ENCODE measurements at places on chromosomes 16 and 17.

- no peak for DNase-seq
Measured at GRCh38 chr16:50396761-50397535, 28.2 kb upstream of the BRD7 start.

GRCh38 chr17:30990458-30990857, 19.6 kb downstream of the RNF135 start:
- DNase-seq = no peak

GRCh38 chr16:8739989-8740704, 57.3 kb downstream of the TMEM186 start:
- no peak for DNase-seq

DNA sequence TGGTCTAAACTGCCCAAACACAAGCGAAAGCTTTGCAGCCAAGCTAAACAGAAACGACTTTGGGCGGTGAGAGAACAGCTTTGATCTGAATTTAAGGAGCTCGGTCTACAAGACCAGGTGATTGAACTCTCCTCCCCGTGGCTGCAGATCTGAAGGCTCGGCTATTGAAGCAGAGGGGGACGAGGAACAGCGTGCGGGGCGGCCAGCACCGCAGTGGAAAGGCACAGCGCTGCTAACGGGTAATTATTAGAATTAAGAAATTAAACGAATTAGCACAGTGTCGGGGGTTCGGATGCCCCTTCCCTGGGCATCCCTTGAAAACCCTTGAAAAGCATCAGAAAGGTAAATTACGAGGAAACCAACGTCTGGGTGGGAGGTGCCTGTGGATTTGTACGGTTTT, 431 bp downstream of the TEKT3 start:
- DNase-seq = no peak

DNA sequence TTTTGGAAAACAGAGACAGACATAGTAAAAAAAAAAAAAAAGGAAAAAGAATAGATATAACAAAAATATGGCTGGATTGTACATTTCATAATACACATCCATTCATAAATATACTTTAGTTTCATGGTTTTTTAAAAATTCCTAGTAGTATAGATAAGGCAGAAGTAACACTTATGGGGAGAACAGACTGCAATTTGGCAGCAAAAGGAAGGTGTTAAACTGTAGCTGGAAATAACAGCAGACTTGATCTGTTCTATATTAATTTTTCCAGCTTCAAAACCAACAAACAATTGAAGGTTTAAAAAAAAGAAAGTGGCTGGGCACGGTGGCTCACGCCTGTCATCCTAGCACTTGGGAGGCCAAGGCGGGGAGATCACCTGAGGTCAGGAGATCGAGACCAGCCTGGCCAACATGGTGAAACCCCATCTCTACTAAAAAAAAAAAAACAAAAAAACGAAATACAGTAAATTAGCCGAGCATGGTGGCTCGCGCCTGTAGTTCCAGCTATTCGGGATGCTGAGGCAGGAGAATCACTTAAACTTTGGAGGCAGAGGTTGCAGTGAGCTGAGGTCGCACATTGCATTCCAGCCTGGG, 191.8 kb downstream of the SPECC1 start:
- DNase-seq = no peak

DNA sequence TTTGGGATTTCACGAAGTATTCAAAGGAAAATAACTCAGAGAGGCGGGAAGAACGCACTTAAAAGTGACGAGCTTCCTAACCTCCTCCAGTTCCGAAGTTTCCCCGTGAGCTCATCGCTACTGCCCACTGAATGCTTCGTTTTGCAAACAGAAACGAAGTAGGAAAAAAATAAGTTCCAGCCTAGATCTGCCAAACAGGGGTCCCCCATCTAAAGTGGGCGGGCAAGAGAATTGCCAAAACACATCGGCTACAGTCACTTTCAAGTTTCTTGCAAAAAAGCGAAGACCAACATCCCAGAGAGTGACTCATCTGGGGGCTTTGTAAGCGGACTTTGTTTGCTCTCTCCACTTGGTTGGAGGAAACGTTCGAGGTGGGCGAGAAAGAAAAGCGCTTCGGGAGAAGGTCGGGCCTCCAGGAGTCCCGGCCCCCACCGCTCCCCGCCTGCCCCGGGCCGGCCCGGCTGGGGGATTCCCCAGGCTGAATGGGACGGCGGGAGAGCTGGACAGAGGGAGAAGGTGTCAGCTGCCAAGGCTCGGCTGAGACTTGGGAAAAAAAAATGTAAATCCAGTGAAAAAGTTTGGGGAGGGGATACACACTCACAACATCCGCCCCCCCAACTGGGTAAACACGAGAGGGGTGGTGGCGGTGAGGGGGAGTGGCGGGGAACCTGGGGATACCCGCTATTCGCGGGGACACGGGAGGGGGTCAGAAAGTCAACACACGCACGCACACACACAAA, 1.0 kb downstream of the VEZF1 start:
- no peak for DNase-seq

GRCh38 chr16:8548166-8548565, 42.1 kb downstream of the TMEM114 start:
- no peak for DNase-seq

GRCh38 chr16:51154271-51155171, 3.5 kb upstream of the SALL1 start:
- no peak for DNase-seq

DNA sequence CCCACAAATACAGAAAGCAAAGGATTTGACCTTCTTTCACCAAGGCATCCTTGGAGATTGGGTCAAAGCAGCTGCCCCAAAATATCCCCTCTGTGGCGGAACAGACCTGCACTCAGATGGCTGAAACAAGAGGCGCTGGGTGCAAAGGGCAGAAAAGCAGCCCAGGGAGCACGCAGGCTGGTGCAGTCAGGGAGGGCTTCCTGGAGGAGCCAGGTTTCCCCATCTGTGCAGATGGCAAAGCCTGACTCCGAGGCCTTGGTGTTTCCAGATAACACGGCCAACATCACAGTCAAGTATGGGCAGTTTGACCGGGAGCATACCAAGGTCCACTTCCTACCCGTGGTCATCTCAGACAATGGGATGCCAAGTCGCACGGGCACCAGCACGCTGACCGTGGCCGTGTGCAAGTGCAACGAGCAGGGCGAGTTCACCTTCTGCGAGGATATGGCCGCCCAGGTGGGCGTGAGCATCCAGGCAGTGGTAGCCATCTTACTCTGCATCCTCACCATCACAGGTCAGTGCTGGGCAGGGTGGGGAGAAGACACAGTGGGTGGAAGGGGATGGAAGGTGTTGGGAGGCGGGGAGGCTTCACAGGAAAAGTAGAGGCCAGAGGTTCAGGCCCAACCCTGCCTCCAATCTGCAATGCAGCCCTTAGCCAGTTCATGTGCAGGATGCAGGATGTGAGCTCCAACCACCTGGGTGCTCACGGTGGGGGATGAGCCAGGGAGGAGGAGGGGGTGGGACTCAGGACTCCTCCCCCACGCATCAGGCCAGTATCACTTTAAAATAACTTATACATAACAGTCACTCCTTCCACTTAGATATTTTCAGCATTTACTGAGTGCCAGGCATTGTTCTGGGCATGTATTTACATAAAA, 26.4 kb upstream of the BEAN1 start:
- DNase-seq = no peak

DNA sequence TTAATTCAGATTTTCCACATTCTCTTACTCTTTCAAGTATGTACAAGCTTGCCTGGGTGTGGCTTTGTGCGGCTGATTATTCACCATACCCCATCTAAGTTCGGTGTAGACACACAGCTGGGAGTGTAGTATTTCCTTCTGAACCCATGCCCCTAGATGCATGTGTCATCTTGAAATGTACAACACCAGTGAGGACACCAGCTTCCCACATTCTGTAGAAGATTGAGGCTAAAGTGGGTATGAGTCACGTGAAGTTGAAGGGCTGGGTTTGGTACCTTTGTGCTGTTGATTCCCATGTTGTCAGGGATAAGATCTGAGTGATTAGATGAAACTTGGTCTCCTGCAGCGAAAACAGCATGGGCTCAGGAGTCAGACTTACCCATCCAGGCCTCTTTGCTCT, 14.6 kb upstream of the DHX8 start:
- DNase-seq = no peak

- no peak for DNase-seq
Measured at GRCh38 chr16:89067677-89068443, 25.8 kb upstream of the ACSF3 start.

- DNase-seq = no peak
Measured at GRCh38 chr16:47043200-47043599, 69.7 kb upstream of the DNAJA2 start.

GRCh38 chr17:81482673-81483072, 29.9 kb downstream of the ACTG1 start:
- no peak for DNase-seq

GRCh38 chr16:67950335-67950843, 6.5 kb upstream of the LCAT start:
- DNase-seq = no peak

DNA sequence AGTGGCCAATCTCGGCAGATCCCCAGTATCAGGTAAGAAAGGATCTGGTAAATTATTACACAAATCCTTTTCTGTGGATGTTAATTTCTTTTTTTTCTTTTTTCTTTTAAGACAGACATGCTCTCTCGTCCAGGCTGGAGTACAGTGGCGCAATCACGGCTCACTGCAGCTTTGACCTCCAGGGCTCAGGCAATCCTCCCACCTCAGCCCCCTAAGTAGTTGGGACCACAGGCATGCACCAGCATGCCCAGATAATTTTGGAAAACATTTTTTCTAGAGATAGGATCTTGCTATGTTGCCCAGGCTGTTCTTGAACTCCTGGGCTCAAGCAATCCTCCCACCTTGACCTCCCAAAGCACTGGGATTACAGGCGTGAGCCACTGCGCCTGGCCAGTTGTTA, 54.0 kb downstream of the GAS7 start:
- DNase-seq = no peak

DNA sequence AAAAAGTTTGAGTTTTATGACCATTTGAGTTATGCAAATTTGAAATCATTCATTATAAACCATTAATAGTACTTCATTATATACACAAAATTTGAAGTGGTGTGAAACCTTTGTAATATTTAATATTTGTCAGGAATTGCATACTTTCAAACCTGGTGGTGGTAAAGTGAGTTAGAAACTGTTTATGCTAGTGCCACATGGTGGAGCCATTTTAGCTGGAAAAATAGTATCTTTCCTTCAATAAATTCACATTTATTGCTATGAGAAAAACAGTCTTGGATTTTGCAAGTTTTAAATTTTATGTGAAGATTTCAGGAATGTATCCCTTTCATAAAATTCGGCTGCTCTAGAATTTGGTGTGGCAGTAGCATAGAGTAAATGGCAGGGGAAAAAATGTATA, 7.3 kb upstream of the BLMH start:
- no peak for DNase-seq

DNA sequence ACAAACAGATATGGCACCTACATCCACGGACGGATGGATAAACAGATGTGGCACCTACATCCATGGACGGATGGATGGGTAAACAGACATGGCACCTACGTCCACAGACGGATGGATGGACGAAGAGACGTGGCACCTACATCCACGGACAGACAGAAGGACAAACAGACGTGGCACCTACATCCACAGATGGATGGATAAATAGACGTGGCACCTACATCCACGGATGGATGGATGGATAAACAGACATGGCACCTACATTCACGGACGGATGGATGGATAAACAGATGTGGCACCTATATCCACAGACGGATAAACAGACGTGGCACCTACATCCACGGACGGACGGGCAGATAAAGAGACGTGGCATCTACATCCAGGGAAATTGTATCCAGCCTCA, 45.6 kb downstream of the TIMM22 start:
- DNase-seq = no peak

DNA sequence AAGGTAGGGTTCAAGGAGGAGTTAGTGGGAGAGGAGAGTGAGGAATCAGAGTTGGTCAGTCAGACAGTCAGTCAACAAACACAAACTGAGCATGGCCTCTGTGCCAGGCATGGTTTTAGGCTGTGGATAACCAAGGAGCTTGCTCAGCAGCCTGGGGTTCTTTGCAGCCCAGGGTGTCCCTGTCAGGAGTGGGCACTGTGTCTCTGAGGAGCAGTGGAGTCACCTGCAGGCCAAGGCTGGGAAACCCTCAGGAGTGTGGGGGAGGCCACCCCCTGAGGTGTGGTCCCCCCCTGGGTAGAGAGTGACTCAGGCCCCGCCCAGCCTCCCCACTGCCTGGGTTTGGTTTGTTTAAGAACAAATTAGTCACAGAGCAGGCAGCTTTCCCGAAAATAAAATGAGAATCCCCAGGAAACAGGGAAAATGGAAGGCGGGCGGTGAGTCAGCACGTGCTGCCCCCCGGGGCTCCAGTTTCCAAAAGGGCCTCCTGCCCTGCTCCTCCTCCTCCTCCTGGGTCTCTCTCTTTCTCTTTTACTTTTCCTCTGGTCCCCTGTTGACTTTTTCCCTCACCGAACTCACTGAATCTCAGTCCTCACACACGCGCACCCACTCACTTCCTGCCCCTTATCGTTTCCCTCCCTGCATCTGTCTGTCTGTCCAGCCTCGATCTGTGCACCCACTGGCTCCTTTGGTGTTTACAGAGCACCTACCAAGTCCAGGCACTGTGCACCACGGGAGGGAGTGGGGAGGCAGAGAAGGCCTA, 44.3 kb downstream of the SOCS3 start:
- no peak for DNase-seq

DNA sequence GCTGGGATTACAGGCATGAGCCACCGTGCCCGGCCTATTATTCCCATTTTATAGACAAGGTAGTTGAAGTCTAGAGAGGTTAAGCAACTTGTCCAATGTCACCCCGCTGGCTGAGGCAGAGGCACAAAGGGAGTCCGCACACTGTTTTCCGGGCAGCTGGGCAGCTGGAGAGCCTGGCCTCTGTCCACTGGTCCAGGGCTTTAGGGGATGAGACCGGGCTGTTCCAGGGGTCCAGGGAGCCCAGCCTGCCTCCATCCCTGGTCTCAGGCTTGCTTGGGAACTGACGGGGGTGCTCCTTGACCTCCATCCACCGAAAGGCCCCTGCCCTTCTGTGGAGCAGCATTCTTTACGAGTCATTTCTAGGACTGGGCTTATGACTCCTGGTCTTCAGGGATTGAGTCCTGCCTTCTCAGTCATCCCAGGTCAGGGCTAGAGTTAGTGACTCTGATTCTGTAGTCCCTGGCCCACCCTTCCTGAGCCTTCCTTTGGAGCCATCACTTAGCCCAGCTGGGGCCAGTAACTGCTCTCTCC, 37.5 kb downstream of the SOCS3 start:
- DNase-seq = no peak

- no peak for DNase-seq
Measured at GRCh38 chr16:54412037-54412436, 125.5 kb upstream of the IRX3 start.

GRCh38 chr17:19497624-19498023, 36.0 kb upstream of the SLC47A1 start:
- no peak for DNase-seq

GRCh38 chr17:17127156-17127555, 79.0 kb downstream of the PLD6 start:
- DNase-seq = no peak
